ENCODE measurements at places on chromosomes 12 and 14.
A peak's percentile ranks its signal among the peaks of the same experiment; 100 is the strongest.

- DNase-seq, result no peak
Measured at GRCh38 chr12:120735181-120735580, 9.6 kb downstream of the ACADS start.

- DNase-seq, result no peak
Measured at GRCh38 chr12:3792623-3793288, 39.8 kb upstream of the CRACR2A start.

GRCh38 chr14:29039171-29039570 is 272.6 kb downstream of the FOXG1 start:
- DNase-seq, result no peak

DNA sequence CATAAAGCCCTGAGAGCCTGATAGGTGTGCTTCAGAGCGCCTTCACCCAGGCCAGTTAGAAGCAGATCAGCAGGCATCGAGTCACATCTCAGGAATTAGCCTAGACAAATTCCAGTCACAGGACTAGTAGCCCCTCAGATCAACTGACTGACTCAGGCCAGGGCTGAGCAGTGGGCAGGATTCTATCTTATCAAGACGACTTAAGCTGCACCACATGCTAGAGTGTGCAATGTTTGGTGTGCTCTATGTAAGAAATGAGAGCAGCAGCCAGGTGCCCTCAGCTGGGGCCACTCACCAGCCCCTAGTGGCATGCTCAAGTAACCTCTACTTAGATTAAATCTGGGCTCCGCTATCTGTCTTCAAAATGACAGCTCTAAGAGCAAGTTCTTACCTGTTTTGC is 19.7 kb upstream of the NGB start:
- DNase-seq, result no peak

DNA sequence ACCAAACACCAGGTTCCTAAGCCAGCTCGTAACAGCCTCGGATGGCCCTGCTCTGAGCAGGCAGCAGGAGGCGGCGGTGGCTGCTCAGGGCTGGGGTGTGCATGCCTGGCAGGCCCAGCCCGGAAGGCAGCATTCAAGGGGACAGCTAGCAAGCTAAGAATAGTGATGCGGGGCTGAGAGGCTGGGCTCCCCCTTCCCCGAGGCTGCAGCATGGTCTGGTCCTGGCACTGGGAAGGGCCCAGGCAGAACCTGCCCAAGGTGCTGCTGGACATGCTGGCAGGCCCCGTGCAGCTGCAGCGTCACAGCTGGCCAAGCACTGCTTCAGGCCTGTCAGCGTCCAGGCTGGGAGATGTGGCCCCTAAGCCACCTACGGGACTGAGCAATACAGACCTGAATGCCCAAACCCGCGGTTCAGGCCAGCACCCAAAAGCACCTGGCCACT is 26.4 kb upstream of the NUDT14 start:
- no peak for DNase-seq

- DNase-seq, result no peak
Measured at GRCh38 chr12:26868447-26869103, 35.6 kb upstream of the ITPR2 start.

DNA sequence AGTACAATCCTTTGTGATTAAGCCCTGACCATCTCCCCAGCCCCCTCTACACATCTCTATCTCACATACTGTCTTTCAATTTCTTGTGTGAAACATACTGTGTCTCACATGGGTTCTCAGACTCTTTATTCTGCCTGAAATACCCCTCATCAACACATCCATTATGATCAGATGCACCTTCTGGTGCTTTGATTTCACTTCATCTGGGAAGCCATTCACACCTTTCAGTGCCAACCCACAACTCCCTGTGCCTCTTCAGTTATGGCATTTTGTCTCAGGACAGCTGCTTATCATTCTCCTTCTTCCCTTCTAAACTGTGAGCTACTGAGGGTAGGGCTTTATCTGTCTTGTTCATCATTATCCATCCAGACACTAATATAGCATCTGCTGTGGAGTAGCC is 58.8 kb downstream of the CKB start:
- no peak for DNase-seq

- DNase-seq, result no peak
Measured at GRCh38 chr14:38212111-38212510, 4.4 kb downstream of the SSTR1 start.

GRCh38 chr14:89365061-89365801 is 51.8 kb downstream of the FOXN3 start:
- DNase-seq, result no peak

- DNase-seq, result no peak
Measured at GRCh38 chr12:99611599-99611998, 36.0 kb upstream of the GARIN6 start.

DNA sequence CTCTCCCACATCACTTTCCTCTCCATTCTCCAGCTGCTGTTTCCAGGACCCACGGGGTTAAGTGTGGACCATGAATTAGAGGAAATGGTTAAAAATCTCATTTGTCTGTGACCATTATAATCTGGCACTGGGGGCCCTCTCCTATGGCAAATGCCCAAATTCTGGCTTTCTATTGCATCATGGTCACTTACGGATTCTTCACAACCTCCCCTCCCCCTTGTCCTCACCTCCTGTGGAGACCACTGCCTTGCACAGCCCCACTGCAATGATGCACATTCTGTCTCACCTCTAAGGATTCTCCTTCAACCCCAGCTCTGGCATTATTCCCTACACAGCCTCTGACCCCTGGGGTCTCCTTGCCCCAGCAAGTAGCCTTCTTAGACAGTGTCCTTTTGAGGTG is 18.9 kb downstream of the BCAT1 start:
- DNase-seq, result no peak

- no peak for DNase-seq
Measured at GRCh38 chr12:29882846-29883245, 99.1 kb upstream of the TMTC1 start.

GRCh38 chr14:95025218-95025617 is 132.1 kb downstream of the DICER1 start:
- DNase-seq, result no peak

DNA sequence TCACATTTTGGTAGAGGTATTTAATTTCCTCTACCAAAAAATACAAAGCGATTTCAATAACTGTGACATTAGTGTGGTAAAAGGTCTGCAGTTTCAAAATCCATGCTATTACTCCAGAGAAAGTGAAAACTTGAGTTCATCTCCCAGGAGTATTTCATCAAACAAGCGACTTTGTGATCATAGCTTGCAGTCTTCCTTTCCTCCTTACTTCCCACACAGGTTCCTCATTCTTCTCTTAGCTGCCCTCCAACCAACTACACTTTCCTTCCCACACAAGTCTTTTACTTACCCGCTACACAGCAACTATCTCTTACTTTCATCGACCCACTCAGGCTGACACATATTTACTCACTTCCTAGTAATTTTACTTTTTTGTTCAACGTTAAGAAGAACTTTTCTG is 413.4 kb upstream of the USP15 start:
- no peak for DNase-seq

DNA sequence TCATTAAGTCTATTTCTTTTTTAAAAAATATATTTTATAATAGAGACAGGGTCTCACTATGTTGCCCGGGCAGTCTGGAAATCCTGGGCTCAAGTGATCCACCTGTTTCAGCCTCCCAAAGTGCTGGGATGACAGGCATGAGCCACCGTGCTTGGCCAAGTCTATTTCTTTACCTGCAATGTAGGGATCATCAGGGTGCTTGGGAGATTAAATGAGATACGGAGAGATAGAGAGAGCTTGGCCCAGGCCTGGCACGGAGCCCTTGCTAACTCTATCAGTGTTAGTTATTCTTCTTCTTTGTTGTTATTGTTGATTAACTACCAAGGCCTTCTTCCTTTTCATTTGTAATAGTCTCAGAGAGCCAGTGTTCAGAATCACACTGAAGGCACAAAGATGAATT is 3.1 kb downstream of the CABP1 start:
- no peak for DNase-seq

DNA sequence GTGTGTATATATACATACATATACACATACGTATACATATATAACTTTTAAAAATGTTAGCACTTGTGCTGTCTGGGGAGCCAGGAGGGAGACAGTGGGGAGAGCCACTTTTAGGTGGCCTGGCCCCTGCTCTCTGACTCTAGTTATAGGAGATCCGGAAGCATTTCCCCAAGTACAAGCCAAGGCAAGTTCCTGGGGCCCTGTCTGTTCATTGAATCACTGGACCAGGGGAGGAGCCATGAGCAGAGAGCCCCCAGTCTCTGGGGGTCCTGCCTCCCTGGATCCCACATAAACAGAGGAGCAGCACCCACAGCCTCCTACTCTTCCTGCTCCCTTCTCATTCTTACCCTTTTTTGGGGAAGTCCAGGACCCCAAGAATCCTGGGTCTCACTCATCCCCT is 45.4 kb upstream of the TMED10 start:
- no peak for DNase-seq

- DNase-seq, result peak; percentile 66
Measured at GRCh38 chr12:62466018-62466593, 520 bp upstream of the MON2 start.

GRCh38 chr12:62581288-62582064 is 114.8 kb downstream of the MON2 start:
- peak; percentile 42 for DNase-seq

- DNase-seq, result no peak
Measured at GRCh38 chr12:53034459-53034858, 15.4 kb upstream of the TNS2 start.

- no peak for DNase-seq
Measured at GRCh38 chr12:64729909-64730587, 29.2 kb downstream of the GNS start.

- no peak for DNase-seq
Measured at GRCh38 chr12:123171967-123172366, 21.1 kb upstream of the PITPNM2 start.

DNA sequence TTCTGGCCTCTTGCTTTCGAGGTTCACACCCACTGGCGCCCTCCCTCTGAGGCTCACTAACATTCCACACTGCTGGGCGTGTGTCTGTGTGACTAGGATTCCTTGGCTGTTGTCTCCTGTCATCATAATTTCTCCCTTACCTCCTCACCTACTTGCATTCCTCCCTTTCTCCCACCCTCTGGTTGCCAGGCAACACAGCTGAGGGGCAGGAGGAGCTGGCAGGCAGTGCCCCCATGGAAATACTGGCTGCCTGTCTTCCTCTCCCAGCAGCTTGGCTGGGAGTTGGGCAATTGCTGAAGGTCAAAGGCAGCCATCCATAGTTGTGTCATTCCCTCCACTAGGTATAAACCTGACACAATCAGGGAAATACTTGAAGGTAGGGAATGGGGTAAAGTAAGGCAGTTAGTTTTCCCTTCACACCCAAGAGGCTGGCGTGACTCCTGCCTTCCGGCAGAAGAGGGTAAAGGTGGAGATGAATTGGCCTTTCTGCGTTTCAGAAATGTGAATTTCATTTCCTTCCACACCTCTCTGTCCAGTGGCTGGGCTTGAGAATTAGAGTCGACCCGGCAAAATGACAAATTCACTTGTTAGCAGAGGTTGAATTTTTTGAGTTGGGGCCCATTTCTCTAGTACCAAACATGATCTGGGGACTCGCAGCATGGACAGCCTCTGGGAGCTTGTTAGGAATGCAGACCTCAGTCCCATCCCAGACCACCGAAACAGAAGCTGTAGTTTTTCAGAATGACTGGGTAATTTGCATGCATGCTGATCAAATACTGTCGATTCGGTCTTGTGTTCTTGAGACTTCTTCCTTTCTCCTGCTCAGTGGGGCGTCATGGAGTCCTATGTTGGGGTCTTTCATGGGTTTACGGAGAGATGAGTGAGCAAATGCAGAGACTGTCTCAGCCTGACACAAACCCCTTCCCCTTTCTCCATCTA is 24.3 kb upstream of the EMP1 start:
- DNase-seq, result no peak

DNA sequence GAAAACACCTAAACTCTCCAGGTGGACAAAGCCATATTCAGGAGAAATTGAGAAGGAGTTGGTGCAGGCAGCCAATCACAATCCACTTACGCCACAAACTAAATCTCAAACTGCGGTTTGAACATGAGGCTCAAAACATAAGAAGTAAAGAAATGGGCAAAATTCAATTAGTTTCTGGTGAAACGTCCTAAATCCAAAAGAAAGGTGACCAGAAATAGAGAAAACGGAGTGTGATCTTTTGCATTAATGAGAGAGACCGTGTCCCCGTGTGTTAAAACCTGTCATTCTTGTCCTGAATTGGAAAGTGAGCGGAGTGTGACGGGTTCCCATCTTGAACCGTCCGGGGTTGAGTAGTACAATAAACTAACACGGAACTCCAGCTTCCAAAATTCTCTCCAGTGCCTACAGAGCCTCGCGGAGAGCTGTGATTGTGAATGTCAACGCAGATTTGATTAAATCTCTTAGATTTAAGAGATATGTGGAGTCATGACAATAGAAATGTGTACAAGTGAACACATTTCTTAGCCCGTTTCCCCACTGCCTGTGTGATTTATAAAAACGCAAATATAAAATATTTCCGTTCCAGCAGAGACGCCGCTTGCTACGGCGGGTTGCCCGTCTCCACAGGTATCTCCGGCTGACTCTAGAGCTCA is 595 bp upstream of the METAP2 start:
- DNase-seq, result peak; percentile 51

DNA sequence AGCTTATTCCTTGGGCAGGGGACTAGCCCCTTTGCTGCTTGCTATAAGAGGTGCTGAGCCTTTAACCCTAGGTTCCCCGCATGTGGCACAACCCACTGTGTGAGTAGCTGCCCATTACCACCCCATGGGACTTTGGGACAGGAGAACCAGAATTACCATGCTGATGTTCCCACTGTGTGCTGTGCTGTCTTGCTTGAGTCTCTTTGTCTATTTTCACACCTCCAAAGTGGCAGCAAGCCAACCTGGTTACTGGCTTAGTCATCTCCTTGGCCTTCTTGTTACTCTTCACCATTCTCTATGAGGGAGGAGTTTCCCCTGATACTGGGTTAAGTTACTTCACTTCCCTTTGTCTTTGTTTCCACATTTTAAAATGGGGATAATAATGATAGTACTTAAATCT is 73.4 kb upstream of the ETV6 start:
- DNase-seq, result no peak

DNA sequence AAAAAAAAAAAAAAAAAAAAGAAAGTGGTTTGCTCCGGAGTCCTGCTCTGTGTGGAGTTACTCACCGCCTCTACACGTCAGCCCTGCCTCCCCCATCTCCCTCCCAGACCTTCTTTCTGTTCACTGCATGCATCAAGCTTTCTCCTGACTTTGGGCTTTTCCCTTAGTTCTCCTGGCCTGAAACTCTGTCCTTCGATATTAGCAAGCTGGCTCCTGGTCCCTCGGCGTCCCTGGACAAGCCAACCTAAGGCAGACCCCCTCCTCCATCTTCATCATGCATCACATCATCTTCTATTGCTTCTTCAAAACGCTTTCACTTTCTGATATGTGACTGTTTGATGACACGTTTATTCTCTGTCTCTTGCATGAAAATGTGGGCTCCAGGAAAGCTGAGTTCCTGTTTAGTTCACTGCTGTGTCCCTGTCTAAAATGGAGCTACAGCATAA is 40.6 kb downstream of the SLC15A4 start:
- no peak for DNase-seq

- no peak for DNase-seq
Measured at GRCh38 chr14:50846226-50846880, 15.4 kb upstream of the NIN start.

GRCh38 chr12:6442836-6443235 is 1.9 kb upstream of the CD27 start:
- no peak for DNase-seq
